ENCODE measurements at places on chromosomes 12 and 14. TPM values are rescaled to one million over a fixed set of nuclear protein-coding genes. Genes with fewer than 3 reads are reported as not detected.

The SLC17A8 gene
- total RNA-seq: not detected

The TAS2R42 gene
- total RNA-seq: not detected

The POMT2 gene
- 27.1 TPM for total RNA-seq

The PTPRQ gene
- 0.86 TPM for total RNA-seq

The TAS2R31 gene
- total RNA-seq: 3.7 TPM

The MYH6 gene
- total RNA-seq: not detected

The CD63 gene
- 2,090 TPM for total RNA-seq

The C14orf93 gene
- total RNA-seq: 10.2 TPM

The P3H3 gene
- 258 TPM for total RNA-seq

The SELPLG gene
- total RNA-seq: 2.7 TPM

The IFI27L1 gene
- total RNA-seq: 11.1 TPM

The KLRC2 gene
- not detected for total RNA-seq

The SLC25A47 gene
- 0.07 TPM for total RNA-seq

The AP1G2 gene
- 10.2 TPM for total RNA-seq

The GLIPR1L2 gene
- total RNA-seq: 0.46 TPM

The TMPO gene
- 25.3 TPM for total RNA-seq

The FZD10 gene
- not detected for total RNA-seq

The RNF212B gene
- not detected for total RNA-seq

The NKX2-1 gene
- not detected for total RNA-seq

The SPTB gene
- 0.13 TPM for total RNA-seq

The TCL1A gene
- total RNA-seq: not detected

The HNRNPA1 gene
- total RNA-seq: 210 TPM

The GDF3 gene
- not detected for total RNA-seq

The SVOP gene
- total RNA-seq: not detected

The DDIT3 gene
- 42.5 TPM for total RNA-seq

The FOXN4 gene
- not detected for total RNA-seq

The KRT72 gene
- total RNA-seq: not detected

The TMEM63C gene
- 0.17 TPM for total RNA-seq

The PLEKHG7 gene
- not detected for total RNA-seq

The GSC gene
- not detected for total RNA-seq

The KRT74 gene
- total RNA-seq: not detected

The HRK gene
- 0.07 TPM for total RNA-seq

The CAPZA3 gene
- total RNA-seq: not detected

The ISCU gene
- 101 TPM for total RNA-seq

The KRT85 gene
- not detected for total RNA-seq

The GLTP gene
- 52.2 TPM for total RNA-seq

The TPH2 gene
- total RNA-seq: not detected

The KCNH3 gene
- 0.33 TPM for total RNA-seq

The PRH2 gene
- not detected for total RNA-seq

The AQP6 gene
- 0.20 TPM for total RNA-seq

The TMPRSS12 gene
- total RNA-seq: not detected

The IL22 gene
- not detected for total RNA-seq

The KRT75 gene
- not detected for total RNA-seq

The ARHGDIB gene
- total RNA-seq: 11.4 TPM

The STYK1 gene
- total RNA-seq: 0.53 TPM

The SDR9C7 gene
- not detected for total RNA-seq

The FRMD6 gene
- total RNA-seq: 346 TPM

The ADSS1 gene
- total RNA-seq: 16.3 TPM

Data from smooth muscle cell of the pulmonary artery (primary cell).